ENCODE measurements at places on chromosomes 16 and 17.
A peak's percentile ranks its signal among the peaks of the same experiment; 100 is the strongest.

DNA sequence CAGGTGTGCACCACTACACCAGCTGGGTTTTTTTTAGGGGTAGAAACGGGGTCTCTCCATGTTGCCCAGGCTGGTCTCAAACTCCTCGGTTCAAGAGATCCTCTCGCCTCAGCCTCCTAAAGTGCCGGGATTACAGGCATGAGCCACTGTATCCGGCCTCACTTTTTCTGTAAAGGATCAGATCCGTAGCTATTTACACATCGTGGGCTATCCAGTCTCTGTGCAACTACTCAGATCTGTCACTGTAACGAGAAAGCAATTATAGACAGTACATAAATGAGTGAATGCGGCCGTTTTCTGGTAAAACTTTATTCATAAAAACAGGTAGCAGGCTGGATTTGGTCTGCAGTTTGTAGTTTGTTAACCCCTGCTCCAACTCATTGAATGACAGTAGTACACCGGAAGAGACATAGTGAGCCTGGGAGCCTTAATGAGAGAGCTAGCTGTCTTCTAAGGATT is 44.5 kb downstream of the VMP1 start:
- no peak for DNase-seq

DNA sequence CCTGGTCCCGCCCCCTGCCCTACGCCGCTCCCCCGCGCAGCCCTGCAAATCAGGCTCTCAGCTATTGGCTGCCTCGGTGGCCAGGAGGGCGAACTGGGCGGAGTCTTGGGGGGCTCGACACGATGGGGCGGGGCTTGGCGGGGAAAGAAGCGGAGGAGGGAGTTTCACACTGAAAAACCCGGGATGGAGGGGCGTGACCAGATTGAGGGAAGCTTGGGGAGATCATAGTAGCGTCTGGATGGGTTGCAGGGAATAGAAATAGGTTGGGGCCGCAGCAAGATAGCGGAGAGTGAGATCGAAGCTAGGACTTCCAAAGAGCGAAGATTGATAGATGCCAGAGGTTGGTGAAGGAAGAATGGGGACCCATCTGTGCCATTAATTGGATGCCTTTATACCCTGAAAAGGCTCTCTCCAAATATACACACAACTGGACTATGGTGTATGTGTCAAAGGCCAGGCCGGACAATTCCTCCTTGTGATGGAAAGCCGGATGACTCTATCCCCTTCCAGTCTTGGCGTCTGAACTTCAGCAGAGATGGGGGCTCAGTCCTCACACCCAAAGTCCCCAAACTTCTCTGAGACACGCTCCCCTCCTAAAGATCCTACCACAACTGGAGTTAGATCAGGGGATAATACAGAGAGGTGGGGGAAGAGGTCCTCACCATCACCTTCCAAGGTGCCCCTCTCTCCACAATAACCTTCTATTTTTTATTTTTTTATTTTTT is 376 bp upstream of the STAC2 start:
- DNase-seq = no peak

GRCh38 chr16:89133457-89134127 is 38.0 kb upstream of the CDH15 start:
- DNase-seq = no peak

GRCh38 chr17:9473711-9474110 is 101.9 kb downstream of the STX8 start:
- DNase-seq = no peak

DNA sequence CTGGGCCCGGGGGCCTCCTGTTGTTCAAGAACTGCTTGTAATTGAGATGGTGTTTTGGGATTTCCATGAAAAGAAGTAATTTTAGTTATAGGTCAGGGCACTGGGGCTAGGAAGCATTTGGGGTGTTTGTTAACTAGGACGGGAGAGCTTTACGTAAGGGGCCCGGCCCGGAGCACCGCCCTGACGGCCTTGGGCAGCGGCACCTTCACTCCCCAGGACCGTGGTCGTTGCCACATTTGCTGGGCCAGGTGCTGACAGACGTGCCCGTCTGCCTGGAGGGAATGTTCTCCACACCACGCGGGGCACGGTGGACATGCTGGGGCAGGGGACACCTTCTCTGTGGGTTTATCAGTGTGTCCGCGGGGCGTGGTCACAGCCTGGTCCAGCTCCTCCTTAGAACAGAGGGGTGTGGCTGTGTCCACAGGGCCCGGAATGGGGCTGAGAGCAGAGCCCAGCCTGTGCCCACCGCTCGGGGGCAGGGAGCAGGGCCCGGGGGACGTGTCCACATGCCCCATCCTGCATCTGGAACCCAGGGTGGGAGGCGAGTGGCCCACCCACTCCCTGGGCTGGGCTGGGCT is 57.7 kb downstream of the BAIAP2 start:
- no peak for DNase-seq

GRCh38 chr16:79480056-79480455 is 120.5 kb downstream of the MAF start:
- no peak for DNase-seq

- no peak for DNase-seq
These were observed 911.1 kb upstream of the EEF2KMT start for GRCh38 chr16:6008670-6009069.

DNA sequence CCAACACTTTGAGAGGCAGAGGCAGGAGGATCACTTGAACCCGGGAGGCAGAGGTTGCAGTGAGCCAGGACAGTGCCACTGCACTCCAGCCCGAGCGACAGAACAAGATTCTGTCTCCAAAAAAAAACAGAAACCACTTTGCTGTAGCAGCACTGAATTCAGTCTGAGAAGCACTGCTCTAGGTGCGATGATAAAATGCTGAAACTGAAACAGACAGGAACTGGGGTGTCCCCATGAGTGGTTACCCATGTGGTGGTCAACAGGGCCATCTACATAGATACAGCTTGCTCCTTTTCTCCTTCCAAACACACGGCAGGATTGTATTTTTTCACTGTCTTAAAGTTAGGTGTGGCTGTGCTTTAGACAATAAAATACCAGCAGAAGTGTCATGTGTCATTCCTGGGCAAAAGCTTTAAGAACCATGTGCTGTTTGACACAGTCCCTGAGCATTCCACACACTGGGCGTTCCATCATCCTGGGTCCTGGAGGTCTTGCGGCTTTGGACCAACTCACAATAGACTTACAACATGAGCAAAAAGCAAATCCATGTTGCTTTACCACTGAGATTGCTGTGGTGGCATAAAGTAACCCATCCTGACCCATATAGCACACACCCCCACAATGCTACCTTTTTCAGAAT is 11.5 kb downstream of the GAS7 start:
- no peak for DNase-seq

GRCh38 chr17:16013943-16014407 is 14.4 kb downstream of the TTC19 start:
- peak; percentile 28 for DNase-seq

- DNase-seq = no peak
These were observed 52.3 kb downstream of the PRMT7 start for GRCh38 chr16:68362947-68363657.

DNA sequence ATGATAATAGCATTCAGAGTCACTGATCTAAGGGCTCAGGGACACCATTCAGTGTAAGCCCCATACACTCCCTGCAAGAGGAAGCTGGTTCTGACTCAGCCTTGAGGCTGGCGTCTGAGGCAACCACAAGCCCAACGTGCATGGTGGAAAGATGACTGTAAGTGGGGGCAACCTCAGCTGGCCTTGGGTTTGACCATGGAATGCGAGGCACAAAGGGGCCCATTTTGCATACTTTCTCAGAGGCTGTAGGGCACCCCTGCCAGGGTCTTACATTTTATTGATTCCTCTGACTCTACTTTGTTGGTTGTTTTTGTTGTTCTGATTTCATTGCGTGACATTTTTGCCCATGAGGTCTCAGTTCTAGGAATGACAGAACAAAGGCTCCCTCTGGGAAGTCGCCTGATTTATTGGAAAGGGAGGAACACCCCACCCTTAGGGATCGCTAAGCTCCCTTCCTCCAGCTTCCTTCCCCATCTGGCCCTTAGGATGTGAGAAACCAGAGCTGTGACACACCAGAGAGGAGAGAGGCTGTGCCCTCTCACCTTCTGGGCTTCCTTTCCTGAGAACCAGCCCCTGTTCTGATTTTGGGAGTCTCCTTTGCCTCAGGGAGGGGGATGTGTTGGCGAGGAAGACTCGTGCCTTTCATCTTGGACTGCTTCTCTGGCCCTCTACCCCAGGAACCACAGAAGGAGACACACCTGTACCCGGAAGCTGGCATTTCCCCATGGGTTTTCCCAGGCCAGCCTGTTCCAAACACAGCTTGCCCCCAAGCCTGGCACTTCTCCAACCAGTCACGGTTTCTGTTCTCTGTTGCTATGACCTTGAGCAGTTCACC is 5.6 kb upstream of the CIITA start:
- peak; percentile 7 for DNase-seq

DNA sequence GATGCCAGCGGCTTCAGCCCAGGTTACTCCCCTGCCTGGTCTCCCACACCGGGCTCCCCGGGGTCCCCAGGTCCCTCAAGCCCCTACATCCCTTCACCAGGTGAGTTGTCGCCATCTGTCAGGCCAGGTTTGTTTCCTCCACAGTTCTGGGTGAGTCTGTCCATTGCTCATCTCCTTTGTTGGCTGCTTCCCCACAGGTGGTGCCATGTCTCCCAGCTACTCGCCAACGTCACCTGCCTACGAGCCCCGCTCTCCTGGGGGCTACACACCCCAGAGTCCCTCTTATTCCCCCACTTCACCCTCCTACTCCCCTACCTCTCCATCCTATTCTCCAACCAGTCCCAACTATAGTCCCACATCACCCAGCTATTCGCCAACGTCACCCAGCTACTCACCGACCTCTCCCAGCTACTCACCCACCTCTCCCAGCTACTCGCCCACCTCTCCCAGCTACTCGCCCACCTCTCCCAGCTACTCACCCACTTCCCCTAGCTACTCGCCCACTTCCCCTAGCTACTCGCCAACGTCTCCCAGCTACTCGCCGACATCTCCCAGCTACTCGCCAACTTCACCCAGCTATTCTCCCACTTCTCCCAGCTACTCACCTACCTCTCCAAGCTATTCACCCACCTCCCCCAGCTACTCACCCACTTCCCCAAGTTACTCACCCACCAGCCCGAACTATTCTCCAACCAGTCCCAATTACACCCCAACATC is 28.8 kb downstream of the POLR2A start:
- no peak for DNase-seq

GRCh38 chr16:48354877-48355855 is 30.0 kb downstream of the SIAH1 start:
- DNase-seq = no peak

GRCh38 chr17:67139289-67139688 is 94.9 kb downstream of the CACNG1 start:
- DNase-seq = no peak

GRCh38 chr16:17830651-17831050 is 359.9 kb upstream of the XYLT1 start:
- no peak for DNase-seq

DNA sequence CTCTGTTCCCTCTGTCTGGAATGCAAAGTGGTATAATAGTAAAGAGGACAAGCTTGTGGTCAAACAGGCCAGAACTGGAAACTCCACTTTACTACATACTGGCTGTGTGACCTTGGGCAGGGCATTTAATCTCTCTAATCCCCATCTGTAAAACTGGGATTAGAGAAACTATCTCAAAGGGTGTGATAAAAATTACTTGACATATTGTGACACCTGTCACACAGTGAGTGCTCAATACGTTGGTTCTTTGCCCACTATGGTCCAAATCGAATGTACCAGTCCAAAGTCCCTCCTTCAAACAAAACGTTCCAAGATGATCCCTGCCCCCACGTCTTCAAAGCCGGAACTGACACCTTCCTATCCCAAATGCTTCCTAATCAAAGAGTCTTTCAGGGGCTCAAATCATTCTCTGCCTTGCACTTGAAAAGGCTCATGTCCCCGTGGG is 734 bp downstream of the PGAP3 start:
- DNase-seq = no peak

- DNase-seq = no peak
These were observed 5.6 kb downstream of the SPATA32 start for GRCh38 chr17:45256114-45256966.

DNA sequence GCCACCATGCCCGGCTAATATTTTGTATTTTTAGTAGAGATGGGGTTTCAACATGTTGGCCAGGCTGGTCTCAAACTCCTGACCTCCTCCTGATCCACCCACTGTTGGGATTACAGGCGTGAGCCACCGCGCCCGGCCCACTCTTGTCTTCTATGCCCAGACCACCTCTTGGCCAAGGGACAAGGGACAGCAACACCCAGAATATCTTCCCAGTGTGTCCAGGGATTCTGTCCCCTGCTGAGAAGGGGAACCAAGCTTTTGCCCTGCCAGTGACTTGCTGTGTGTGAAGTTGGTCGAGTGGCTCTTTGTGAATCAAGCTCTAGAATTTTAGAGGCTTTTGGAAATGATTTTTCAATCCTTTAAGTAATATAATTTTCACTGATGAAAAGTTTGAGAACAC is 1.7 kb upstream of the MPO start:
- DNase-seq = no peak

- DNase-seq = no peak
These were observed 368.4 kb upstream of the KIF2B start for GRCh38 chr17:53454337-53454736.

GRCh38 chr17:50348522-50349242 is 2.8 kb downstream of the XYLT2 start:
- peak; percentile 10 for DNase-seq

DNA sequence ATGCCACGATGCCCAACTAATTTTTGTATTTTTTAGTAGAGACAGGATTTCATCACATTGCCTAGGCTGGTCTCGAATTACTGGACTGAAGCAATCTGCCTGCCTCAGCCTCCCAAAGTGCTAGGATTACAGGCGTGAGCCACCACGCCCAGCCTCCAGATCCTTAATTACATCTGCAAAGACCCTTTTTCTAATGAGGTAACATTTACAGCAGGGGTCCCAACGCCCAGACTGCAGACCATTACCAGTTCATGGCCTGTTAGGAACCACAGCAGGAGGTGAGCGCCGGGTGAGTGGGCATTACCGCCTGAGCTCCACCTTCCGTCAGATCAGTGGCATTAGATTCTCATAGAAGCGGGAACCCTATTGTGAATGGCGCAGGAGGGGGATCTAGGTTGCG is 4.0 kb upstream of the RAB11FIP4 start:
- DNase-seq = no peak

DNA sequence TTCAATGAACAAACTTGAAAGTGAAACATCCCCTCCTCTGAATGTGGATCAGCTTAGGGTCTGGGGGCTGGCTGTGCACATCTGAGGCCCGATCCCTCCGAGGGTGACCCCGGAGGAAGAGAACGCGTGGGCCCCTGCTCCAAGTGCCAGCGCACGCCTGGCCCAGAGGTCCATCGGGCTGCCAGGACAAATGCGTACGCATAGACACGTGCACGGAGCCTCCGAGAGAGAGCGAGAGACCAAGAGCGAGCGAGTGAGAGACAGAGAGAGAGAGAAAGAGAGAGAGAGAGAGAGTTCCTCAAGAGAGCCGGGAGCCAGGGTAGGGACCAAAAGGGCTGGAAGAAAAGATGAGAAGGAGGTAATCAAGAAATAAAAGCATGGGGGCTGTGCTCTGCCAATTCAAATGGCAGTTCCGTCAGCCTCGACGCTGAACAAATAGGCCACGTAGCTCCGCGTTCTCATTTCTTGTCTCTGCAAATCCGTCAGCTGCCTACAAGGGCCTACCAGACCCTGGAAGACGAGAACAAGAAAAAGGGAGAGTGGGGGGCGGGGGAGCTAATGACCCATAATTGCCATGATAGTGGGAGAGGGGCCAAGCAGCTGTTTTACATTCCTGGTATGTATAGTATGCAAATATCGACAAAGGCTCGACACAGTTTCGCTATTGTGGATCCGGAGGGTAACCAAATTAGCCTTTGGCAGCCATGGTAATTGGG is 435.3 kb upstream of the ZFHX3 start:
- no peak for DNase-seq

GRCh38 chr17:6279659-6280058 is 155.3 kb downstream of the AIPL1 start:
- DNase-seq = no peak

GRCh38 chr16:68756239-68756915 is 19.3 kb downstream of the CDH1 start:
- no peak for DNase-seq

All from amniotic stem cell (primary cell).